ENCODE measurements at places on chromosomes 2 and 18. TPM values are rescaled to one million over a fixed set of nuclear protein-coding genes. Genes with fewer than 3 reads are reported as not detected.
A peak's percentile ranks its signal among the peaks of the same experiment; 100 is the strongest.

DNA sequence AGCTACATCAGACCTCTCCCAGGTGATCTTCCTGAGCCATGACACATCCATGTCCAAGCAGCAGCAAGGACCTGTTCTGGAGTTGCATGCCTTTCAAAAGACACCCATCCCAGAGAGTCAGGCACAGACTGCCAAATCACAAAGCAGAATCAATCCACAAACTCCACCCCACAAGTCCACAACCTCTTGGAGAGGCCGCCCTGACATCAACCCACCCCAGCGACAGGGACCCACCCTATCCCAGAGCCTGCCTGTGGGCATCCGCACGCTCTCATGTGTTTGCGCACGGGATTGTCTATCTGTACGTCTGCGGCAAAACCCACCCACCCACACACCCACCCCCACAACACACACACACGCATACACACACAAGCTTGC is 11.9 kb downstream of the SMAD7 start:
- DNase-seq: no peak
- no peak overlapping the region for H3K4me3 ChIP-seq
- peak overlapping the region; percentile 36 for H3K27ac ChIP-seq
- H3K27me3 ChIP-seq: no peaks in the 10 kb centered on the region
- peaks cover 76% of the 10 kb centered on the region for H3K4me1 ChIP-seq
- H3K36me3 ChIP-seq: peaks cover 5% of the 10 kb centered on the region

DNA sequence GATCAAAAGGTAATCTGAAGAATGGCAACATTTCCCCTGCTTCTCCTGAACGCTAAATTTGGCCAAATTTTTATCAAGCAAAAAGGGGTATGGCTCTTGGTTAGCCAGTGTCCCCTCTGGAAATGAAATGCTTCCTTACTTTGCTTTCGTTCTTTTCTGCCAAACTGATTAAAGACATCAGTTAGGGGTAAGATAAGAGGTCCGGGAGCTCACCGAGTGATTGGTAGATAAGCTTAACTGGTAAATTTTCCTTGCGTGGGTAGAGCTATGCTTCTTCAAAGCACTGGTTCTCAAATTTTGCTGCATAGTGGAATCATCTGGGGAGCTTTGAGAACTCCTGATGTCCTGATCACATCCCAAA is 62.7 kb upstream of the MAPRE2 start:
- no peak for DNase-seq
- H3K36me3 ChIP-seq: no peaks in the 10 kb centered on the region
- H3K4me1 ChIP-seq: peaks cover 23% of the 10 kb centered on the region
- H3K27ac ChIP-seq: peak overlapping the region; percentile 37
- peak overlapping the region; percentile 85 for H3K4me3 ChIP-seq

The SLC9A4 gene
- 0.10 TPM for total RNA-seq

- no peak overlapping the region for H3K27ac ChIP-seq
- H3K4me3 ChIP-seq: peak overlapping the region; percentile 80
- peaks cover 65% of the 10 kb centered on the region for H3K27me3 ChIP-seq
- peaks cover 25% of the 10 kb centered on the region for H3K4me1 ChIP-seq
- peak; percentile 20 for DNase-seq
Measured at GRCh38 chr2:46299365-46300263, 2.4 kb downstream of the EPAS1 start.

DNA sequence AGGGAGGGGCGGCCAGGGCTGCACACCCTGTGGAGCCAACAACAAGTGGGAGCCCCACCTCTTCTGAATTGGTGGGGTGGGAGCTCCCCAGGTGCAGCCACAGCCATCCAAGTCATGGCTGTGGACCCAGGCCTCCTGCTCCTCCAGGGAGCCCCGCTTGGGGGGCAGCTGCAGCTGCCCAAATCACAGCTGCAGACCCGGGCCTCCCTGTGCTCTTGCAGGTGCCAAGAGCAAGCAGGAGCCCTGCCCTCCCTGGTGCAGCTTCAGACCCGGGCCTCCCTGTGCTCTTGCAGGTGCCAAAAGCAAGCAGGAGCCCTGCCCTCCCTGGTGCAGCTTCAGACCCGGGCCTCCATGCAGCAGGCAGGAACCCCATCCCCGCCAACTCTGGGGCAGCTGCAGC is 46.5 kb upstream of the COX7A2L start:
- H3K4me3 ChIP-seq: no peak overlapping the region
- no peaks in the 10 kb centered on the region for H3K4me1 ChIP-seq
- no peaks in the 10 kb centered on the region for H3K36me3 ChIP-seq
- H3K27ac ChIP-seq: no peak overlapping the region
- no peaks in the 10 kb centered on the region for H3K27me3 ChIP-seq

The NAT8 gene
- total RNA-seq: not detected

The POLE4 gene
- total RNA-seq: 69.7 TPM

DNA sequence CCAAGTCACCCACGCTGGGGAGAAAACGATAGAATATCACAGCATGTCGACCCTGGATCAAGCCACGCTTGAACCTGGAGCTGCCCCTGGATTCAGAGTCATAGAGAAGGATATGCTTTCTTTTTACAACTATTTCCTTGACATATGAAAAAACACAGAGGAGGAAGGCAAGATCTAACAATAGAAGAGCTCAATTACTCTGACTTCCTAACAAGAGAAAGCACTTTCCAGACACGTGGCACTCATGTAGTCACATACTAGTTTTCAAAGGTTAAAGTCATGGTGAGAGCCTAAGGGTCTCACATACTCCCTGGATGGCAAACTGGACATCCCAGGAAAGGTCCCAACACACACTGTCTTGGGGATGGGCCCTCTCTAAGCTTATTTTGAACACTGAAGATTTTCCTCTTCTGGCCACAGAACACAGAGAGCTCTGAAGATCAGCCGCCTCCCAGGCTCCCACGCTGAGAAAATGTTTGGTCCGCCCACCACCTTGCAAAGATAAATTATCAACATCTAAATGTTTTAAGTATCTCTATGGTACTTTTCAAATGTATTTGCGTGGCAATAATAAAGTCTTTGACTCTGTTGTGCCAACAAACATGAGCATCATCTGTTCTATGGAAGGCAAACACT is 4.9 kb downstream of the PXDN start:
- H3K27ac ChIP-seq: no peak overlapping the region
- peaks cover 18% of the 10 kb centered on the region for H3K27me3 ChIP-seq
- H3K4me1 ChIP-seq: peaks cover 3% of the 10 kb centered on the region
- H3K36me3 ChIP-seq: no peaks in the 10 kb centered on the region
- no peak overlapping the region for H3K4me3 ChIP-seq
- DNase-seq: no peak

The ANKMY1 gene
- total RNA-seq: 17.0 TPM

The GCKR gene
- not detected for total RNA-seq

DNA sequence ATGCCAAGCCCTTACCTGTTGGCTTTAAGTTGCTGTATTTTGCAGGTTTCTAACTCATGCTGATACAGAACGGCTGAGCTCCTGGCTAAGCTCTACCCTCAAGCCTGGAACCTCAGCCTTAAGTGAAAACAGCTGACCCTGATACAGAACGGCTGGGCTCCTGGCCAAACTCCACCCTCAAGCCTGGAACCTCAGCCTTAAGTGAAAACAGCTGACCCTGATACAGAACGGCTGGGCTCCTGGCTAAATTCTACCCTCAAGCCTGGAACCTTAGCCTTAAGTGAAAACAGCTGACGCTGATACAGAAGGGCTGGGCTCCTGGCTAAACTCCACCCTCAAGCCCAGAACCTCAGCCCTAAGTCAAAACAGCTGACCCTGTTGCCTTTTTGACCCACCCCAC is 17.6 kb upstream of the DNER start:
- no peak overlapping the region for H3K4me3 ChIP-seq
- DNase-seq: no peak
- H3K4me1 ChIP-seq: no peaks in the 10 kb centered on the region
- no peaks in the 10 kb centered on the region for H3K36me3 ChIP-seq

The AUP1 gene
- 78.5 TPM for total RNA-seq

DNA sequence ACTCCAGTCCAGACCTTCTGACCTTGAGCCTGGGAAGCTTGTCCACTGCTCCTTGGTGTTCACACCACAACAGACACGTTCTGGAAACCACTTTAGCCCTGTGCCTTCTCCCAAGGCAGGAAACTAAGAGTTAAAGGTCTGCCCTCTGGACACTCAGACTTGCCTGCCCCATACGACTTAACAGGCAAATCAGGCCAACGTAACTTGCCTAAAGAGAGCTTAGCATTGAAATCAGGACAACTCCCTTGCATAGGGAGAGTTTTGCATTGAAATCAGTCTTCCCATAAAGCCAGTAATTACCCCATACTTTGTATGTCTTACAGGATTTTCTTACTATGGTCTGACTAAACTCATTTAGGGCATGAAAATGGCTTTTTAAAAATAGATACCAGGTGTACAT is 18.5 kb downstream of the NFE2L2 start:
- peak overlapping the region; percentile 71 for H3K27ac ChIP-seq
- no peak for DNase-seq
- H3K4me1 ChIP-seq: peaks cover 87% of the 10 kb centered on the region
- peaks cover 19% of the 10 kb centered on the region for H3K36me3 ChIP-seq
- no peaks in the 10 kb centered on the region for H3K27me3 ChIP-seq

The SGO2 gene
- 40.0 TPM for total RNA-seq

The KIF3C gene
- 3.4 TPM for total RNA-seq

GRCh38 chr18:25434745-25435144 is 82.8 kb upstream of the ZNF521 start:
- DNase-seq: no peak
- H3K4me3 ChIP-seq: no peak overlapping the region
- no peaks in the 10 kb centered on the region for H3K4me1 ChIP-seq
- no peaks in the 10 kb centered on the region for H3K27me3 ChIP-seq
- H3K36me3 ChIP-seq: no peaks in the 10 kb centered on the region
- H3K27ac ChIP-seq: no peak overlapping the region

The STPG4 gene
- not detected for total RNA-seq

DNA sequence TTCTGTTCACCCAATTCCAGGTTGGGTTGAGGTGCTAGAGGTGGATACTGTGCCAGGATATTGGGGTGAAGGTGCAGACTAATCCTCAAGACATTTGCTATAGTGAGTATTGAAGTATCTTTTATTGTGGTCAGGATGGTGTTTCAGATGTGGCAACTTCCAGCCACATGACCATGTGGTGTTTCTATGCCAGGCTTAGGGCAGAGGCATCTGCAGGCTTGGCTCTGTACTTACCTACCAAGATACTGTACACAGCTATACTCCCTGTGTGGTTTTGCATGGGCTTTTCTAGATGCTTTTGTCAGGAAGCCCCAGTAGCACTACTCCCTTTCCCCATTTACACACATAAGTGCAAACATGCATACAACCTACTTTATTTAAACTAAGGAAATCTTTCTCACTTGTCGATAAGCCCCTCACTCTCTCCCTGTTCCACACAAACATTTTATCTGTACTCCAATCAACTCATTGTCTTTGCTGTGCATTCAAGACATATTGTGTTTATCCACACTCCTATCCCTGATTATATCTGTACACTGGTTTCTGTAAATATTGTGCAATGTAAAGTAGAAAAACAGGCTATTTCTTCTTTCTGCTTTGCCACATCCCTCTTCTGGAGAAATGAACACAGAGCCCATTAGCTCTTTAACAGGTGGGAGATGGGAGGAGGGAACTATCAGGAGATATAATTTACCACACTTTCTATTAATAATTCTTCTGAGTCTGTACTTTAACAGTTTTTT is 12.3 kb downstream of the ARL6IP6 start:
- peaks cover 2% of the 10 kb centered on the region for H3K36me3 ChIP-seq
- H3K27ac ChIP-seq: no peak overlapping the region
- no peaks in the 10 kb centered on the region for H3K27me3 ChIP-seq
- DNase-seq: peak; percentile 18

DNA sequence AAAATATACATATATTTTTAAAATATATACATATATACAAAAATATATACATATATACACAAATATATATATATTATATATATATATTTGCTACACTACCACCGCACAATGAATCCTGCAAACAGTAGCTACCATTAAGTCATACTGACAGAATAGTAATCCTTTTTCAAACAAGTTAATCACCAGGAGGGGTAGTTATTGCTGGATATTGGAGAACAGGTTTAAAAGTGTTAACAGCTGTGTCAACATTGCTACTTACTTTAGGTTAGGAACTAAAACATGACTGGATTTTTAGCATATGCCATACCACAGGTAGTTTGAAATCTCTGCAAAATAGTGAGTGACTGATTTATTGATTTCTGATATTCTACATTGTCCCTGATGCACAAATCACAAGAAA is 529.1 kb upstream of the CDH7 start:
- no peaks in the 10 kb centered on the region for H3K36me3 ChIP-seq
- no peak overlapping the region for H3K27ac ChIP-seq

The LIMS4 gene
- total RNA-seq: 1.6 TPM

- H3K27me3 ChIP-seq: no peaks in the 10 kb centered on the region
- peaks cover 16% of the 10 kb centered on the region for H3K4me1 ChIP-seq
- no peak overlapping the region for H3K27ac ChIP-seq
- DNase-seq: peak; percentile 10
- H3K4me3 ChIP-seq: no peak overlapping the region
Measured at GRCh38 chr18:56748698-56749268, 97.6 kb downstream of the WDR7 start.

DNA sequence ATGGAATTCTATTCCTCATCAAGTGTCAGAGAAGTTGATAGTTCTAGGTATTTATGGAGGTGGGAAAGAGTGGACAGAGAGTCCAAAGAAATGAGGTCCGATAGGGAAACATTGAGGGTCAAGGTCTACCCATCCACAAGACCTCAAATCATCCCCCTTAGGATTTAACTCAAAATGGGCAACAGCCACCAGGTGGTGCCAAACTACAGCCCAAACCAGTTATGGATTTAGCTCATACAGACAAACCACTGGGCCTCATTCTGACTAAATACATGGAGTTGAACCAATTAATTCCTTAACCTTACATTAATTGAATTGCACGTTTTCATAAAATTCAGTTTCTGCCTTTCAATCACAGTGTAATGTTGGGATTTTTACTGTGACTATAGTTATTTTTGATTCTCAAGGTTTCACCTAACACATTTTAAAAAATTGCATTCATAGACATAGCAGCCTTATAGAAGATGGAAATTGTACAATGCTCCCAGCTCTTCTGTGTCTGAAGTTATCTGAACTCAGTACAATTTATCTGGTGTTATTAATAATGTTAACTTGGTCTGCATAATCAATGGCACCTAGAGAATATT is 98.2 kb upstream of the HNMT start:
- no peaks in the 10 kb centered on the region for H3K36me3 ChIP-seq
- H3K27me3 ChIP-seq: peaks cover 7% of the 10 kb centered on the region
- DNase-seq: peak; percentile 76

GRCh38 chr18:62957885-62958472 is 242.6 kb downstream of the PHLPP1 start:
- no peak overlapping the region for H3K27ac ChIP-seq
- H3K4me1 ChIP-seq: peaks cover 12% of the 10 kb centered on the region
- no peaks in the 10 kb centered on the region for H3K27me3 ChIP-seq
- DNase-seq: peak; percentile 74

Measured in activated naive CD4-positive, alpha-beta T cell treated with anti-CD3 and anti-CD28 coated beads for 36 hours (primary cell).